ENCODE measurements at places on chromosomes 16 and 17.

DNA sequence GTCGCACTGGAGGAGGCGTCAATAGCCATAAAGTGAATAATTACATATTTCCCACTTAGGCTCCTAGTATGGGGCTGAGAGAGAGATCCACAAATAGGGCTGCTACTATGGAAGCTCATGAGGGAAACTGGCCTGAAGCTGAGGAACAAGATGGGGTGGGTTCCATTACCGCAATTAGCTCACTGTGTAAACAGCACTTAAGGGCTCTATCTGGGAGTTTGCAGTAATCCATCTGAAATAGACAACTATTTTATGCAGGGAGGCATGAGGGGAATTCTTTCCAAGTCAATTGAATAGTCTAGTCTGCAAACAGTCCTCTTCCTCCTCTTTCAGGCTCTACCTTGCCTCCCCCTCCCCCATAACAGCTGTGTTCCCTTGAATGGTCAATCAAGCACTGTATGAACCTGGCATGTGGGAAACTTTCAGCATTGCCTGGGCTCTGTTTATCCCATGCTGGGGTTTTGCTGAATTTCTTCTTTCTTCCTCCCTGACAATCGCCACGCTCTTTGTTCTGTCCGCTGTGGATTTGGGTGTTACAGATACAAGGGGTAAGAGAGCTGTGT is 56.1 kb upstream of the MAF start:
- no peak for DNase-seq

GRCh38 chr17:21105064-21105894 is 21.5 kb upstream of the DHRS7B start:
- no peak for DNase-seq

DNA sequence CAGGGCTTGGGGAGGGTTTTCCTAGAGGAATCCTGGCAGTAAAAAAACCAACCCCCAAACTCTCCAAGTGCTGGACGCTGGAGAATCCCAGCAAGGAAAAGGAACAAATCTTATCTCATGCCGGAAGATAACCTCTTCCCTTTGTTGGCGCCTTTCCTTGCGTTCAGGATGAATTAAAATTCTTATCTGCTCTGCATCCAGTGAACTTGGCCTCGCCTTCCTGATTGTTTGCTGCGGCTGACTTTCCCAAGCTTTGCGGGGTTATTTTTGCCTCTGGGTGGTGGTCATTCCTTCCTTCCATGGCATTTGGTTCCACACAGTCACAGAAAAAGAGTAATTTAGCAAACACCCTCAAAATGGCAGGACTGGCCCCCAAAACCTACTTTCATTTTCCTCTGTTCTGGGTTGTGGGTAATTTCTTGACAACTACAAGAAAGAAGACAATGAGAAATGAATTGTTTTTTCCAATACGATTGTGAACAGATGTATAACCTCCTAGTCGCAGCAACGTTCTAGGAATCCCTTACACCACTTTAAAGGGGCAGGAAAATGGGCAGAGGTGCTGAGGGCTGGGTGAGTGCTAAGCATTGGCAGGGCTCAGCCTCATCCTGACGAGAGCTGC is 77.8 kb downstream of the MRC2 start:
- no peak for DNase-seq

DNA sequence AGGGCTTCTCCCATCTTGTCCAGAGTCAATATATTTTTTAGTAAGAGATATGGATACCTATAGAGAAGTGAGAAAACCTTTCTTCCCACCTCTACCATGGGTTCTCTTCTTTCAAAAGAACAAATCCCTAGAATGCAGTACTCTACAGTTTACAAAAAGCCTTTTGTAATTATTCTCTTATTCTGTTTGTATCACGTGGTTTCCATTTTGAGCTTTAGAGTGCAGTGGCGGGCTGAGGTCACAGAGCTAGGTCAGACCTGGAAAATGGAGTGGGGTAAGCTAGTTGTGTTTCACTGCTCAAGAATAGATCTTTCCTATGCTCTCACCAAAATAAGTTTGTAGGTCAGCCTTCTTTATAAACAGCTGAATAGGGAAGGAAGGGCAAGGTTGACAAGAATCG is 85.3 kb upstream of the MAF start:
- DNase-seq: no peak

- no peak for DNase-seq
These were observed 94.6 kb upstream of the DHX40 start for GRCh38 chr17:59470624-59471297.

DNA sequence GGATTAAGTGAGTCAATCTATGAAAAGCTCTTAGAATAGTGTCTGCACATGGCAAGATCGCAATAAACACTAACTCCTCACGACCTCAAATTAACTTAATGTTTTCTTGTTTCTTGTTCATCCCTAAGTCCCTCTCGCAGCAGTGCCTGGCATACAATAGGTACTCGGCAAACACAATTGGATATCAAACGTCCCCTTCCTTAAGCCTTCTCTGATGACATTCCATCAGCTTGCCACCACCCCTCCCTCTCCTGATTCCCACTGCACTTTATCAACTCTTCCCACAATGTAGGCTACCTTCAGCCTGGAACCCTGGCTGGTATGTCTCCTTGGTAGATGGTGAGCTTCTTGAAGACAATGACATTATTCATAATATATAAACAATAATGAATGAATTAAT is 33.3 kb downstream of the CCDC42 start:
- no peak for DNase-seq

DNA sequence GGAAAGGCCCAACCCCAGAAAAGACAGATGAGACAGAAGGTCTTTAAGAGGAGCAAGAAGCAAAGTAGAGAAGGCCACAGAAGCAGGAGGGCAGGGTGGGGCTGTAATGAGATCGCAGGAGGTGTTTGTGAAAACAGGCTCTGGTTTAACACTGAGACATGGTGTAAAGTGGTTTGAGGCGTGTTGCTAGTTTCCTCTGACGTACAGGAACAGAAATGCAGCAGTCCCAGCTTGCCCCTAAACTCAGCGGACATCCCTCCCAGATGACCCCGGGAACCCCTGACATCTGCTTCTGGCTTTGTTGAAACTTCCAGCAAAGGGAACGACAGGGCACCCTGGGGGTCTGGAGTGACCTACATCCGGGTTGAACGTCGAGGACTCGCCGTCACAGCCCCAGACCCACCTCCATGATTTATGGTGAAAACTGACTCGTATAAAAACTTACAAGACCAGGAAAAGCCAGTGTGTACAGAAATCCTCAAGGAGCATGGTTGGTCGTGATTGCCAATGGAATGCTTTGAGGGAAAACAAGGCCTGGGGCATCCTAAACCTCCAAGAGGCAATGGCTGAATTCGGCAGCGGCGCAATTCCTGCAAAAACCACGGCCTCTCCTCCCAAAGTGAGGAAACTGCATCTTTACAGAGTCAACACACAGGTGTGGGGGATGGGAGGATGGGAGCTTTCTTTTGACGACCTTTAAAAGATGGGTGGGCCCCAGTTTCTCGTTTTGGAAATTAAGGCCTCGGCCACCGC is 25.8 kb downstream of the LITAF start:
- DNase-seq: no peak

DNA sequence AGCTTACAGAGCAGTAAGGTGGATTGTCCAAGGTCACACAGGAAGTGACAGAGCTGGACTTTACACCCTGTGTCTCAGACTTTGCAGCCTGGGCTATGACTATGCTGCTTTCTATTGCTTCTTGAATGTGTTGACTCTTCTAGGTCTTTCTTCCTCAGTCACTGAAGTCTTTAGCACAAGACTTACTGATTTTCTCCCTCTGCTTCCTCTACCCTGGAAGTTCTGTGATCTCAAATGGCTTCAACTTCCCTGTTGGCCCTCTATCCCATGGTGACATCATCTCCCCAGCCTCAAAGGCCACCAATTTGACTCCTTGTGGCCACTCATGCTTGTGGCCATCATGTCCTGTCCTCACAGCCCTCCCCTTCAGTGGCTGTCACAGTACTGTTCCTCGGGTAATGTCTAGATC is 181.3 kb downstream of the HS3ST3A1 start:
- DNase-seq: peak; percentile 28

DNA sequence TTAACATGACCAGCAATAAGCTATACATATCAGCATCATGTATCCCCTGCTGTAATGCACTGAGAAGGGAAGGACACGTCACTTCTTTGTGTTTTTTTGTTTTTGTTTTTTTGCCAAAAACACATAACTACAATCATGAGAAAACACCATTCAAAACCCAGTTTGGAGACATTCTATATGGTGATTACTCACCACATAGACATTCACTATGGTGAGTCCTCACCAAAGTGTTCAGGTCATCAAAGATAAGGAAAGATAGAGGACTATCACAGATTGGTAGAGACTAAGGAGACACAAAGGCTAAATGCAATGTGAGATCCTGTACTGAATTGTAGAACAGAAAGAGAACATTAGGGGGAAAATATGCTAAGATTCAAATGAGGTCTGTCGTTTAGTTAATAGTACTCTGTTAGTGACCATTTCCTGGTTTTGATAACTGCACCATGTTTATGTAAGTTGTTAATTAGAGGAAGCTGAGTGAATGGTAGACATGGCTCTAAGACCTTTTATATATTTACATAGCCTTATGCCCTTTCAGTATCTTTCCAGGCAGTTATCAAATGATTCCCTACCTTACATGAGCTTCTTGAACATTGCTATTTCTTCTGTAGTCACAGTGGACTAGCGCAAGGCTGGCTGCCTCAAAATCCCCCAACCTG is 46.6 kb downstream of the PIK3R5 start:
- no peak for DNase-seq

DNA sequence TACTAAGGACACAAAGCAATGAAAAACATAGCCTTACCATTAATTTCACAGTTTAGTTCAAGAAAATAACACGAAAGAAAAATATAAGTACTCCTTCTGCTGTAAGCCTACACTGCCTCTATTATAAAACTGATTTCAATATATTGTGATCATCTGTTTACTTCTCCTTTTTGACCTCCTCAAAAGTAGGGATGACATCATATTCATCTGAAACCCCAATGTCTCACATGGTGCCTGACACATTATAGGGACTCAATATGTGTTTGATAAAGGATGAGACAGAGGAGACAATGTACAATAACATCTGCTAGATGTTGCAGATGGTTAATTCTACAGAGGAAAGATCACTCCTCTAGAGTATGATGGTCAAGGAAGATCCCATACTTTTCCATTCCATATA is 118.4 kb upstream of the NOG start:
- no peak for DNase-seq

DNA sequence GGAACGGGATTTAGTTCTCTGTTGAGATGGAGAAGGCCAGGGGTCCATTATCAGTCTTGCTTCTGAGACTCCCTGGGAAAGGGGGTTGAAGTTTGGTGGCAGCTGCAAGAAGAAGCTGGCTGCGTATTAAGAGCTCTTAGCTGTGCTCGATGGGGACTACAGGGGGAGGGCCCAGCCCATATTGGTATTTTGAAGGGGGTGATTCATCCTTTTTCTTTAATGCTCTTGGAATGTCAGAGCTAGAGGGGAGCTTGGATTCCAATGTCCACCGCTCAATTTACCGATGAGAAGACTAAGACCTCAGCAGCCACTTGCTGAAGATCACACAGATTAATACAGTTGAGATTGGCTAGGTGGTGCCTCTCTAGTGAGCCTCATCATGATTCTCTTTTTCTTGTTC is 5.0 kb downstream of the NOG start:
- no peak for DNase-seq

GRCh38 chr16:2820836-2821486 is 3.9 kb downstream of the PRSS21 start:
- DNase-seq: no peak

- no peak for DNase-seq
These were observed 665 bp downstream of the MYBBP1A start for GRCh38 chr17:4554441-4554996.

- no peak for DNase-seq
These were observed 14.1 kb downstream of the IGFBP4 start for GRCh38 chr17:40457369-40457768.

DNA sequence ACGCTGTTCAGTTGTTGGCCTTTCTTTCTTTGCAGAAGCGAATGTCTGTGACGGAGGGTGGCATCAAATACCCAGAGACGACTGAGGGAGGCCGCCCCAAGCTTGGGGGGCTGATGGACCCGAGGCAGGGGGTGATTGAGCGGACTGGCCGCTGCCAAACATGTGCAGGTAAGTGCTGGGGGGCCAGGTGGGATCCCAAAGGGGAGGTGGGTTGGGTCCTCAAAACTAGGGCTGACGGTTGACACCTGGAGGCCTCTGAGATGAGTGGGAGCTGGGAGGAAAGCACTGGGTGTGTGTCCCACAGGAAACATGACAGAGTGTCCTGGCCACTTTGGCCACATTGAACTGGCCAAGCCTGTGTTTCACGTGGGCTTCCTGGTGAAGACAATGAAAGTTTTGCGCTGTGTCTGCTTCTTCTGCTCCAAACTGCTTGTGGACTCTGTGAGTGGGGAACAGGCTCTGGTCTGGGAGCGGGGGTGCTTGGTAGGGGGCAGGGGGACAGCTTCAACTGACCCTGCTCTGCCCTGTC is 11.8 kb downstream of the POLR2A start:
- DNase-seq: no peak

DNA sequence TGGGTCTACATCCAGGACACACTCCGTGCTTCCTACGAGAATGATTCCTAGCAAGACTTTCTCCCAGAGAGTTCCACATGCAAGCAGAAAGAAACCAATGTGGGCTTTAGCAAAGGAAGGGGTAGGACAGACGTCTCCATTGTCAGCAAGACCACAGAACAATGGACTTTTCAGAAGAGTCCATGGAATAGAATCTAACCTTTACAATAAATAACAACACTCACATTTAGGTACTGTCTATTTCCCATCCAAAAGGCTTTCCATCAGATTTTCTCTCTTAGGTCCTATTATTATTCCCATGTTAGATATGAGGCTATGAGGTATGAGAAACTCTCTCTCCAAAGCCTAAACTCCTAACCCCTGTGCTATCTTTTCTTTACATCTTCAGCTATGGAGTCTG is 360.9 kb downstream of the GRIN2A start:
- no peak for DNase-seq

GRCh38 chr17:83078378-83079351 is 744 bp upstream of the METRNL start:
- DNase-seq: no peak

GRCh38 chr16:19913340-19913645 is 28.6 kb upstream of the GPRC5B start:
- DNase-seq: no peak

- DNase-seq: no peak
These were observed 40.2 kb downstream of the CPPED1 start for GRCh38 chr16:12763517-12763916.

All from upper lobe of left lung (tissue), 6 donors.